Fibroblast of the conjunctiva (primary cell): ENCODE measurements at places on chromosomes 5 and 9.

- DNase-seq, result no peak
These were observed 24.0 kb downstream of the ADAMTS16 start for GRCh38 chr5:5164163-5164562.

DNA sequence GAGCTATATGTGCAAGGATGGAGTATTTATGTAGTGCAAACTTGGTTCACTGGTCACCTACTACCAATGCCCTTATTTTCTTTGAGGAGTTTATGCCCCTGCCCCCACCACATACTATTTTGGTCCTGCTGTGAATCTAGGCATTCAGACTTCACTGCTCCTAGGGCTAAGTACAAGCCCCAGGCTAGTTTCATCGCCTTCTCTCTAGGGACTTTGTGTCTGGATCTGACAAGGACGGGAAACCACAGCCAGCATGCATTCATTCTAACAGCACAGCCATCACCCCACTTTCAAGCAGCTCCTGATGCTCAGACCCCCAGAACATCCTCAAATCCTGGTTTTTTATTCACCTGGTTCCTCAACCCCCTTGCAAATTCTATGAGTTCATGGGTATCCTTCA, 56.8 kb downstream of the DRD1 start:
- DNase-seq, result no peak

DNA sequence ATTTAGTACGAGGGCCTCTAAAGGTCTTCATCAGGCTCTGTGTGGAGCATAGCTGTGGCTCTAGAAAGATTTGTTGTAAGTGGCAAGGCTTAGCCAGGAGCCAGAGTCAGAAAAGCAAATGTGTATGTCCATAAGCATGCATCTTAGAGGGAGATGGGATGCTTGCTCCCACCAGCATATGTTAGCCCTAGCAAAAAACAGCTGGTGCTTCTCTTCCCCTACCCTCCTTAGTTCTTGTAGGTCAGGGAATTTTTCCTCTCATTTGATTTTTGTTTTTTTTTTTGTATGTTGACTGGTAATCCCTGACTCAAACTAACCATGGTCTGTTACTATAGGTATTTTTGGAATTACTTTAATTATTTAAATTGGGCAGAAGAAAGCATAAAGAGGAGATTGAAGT, 7.7 kb downstream of the TNFSF15 start:
- no peak for DNase-seq

DNA sequence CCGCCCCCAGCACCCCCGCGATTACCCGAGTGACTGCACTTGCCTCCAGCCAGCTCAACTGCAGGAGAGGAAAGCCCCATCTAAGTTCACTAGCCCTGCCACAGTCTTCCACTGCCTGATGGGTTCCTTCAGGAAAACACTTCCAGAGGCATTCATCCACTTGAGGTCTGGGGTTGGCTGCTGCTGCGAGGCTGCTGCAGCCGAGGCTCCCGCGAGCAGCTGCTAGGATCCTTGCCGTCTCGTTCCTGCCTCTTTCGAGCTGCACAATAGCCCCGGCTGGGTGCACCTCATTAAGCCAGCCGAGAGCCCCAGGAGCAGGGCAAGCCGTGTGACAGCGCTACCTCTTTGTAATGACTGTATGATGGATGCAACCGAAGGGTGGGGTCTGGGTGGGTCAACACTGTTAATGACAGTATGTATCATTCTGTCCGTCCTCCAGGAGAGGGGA, 24.2 kb upstream of the ELAVL2 start:
- DNase-seq, result no peak

DNA sequence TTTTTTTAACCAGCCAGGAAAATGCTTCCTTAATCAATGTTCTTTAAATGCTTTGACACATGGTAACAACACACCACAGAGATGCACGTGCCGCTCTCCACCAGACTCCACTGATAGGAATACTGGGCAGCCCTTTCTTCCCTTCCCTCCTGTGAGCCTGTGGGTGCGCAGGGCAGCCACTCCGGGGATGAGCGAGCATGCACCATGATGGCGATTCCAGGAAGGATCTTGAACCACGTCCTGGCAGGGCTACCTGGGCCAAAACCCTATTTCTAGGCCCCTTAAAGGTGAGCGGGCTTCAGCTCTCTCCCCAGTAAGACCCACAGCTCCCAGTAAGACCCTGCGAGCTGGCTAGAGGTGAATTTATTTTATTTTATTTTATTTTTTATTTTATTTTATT, 128.2 kb downstream of the MVB12B start:
- no peak for DNase-seq

- peak; percentile 23 for DNase-seq
These were observed 1.8 kb downstream of the RANBP17 start for GRCh38 chr5:170863646-170864045.

GRCh38 chr9:136793086-136793946, 2.2 kb downstream of the TMEM141 start:
- no peak for DNase-seq

DNA sequence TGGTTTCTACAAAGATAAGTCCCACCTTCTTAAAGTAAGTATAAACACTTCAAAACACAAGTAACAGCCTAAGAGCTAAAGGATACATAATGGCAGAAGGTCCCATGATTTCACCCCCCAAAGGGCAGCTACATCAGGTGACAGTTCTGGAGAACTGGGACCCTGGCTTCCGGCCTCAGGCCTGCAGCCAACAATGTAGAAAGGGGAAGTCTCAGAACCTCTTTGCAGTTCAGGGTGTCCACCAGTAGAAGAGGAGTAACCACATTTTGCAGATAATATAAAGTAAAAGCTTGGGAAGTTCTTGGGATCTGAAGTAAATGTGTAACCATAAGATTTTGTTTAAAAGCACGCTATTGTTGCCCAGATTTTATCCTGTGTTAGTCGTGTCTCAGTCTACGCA, 267.4 kb upstream of the VLDLR start:
- DNase-seq, result no peak

- DNase-seq, result no peak
These were observed 7.1 kb downstream of the LRRC26 start for GRCh38 chr9:137162505-137163364.

GRCh38 chr5:111398013-111398412, 114.3 kb downstream of the STARD4 start:
- DNase-seq, result no peak

DNA sequence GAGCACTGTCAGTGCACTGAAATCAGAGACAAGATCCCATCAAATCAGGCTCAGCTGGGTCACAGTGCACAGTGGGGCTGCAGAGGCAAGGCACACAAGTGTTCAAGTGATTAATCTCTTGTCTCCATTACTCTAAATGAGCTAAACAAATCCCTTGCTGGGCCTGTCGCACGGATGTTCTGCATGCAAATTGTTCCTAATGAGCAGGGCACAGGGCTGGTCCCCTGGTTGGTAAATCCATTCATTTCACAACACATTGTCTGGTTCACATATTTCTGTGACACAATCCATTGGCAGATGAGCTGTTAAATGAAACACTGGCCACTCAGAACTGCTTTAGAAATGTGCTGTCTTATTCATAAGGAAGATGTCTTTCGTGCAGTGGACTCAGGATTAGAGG, 167.9 kb upstream of the BRINP1 start:
- DNase-seq, result no peak

- no peak for DNase-seq
These were observed 292.0 kb upstream of the ZNF608 start for GRCh38 chr5:125038477-125038876.

- no peak for DNase-seq
These were observed 159.6 kb upstream of the SLC12A2 start for GRCh38 chr5:127923804-127924570.

GRCh38 chr9:28610339-28610738, 1037.1 kb upstream of the C9orf72 start:
- DNase-seq, result no peak

GRCh38 chr9:123550797-123551196, 194.8 kb downstream of the CRB2 start:
- DNase-seq, result no peak

DNA sequence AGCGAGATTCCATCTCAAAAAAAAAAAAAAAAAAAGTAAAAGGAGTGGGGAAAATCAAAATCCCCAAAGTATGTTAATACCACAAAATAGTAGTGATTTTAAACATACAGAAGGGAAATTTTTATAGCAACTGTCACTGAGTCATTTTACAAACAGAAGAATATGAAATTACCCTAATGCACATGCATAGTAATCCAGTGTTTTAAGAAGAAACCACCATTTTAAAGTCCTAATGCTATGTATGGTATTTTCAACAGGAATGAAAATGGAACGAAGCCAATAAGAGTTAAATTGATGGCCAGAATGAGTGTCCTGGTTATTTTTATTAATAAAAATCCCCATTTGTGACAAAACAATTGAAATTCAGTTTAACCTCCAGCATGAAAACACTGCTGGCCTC, 26.7 kb upstream of the NXNL2 start:
- DNase-seq, result no peak
